ENCODE measurements at places on chromosomes 7 and 10. TPM values are rescaled to one million over a fixed set of nuclear protein-coding genes. Genes with fewer than 3 reads are reported as not detected.

DNA sequence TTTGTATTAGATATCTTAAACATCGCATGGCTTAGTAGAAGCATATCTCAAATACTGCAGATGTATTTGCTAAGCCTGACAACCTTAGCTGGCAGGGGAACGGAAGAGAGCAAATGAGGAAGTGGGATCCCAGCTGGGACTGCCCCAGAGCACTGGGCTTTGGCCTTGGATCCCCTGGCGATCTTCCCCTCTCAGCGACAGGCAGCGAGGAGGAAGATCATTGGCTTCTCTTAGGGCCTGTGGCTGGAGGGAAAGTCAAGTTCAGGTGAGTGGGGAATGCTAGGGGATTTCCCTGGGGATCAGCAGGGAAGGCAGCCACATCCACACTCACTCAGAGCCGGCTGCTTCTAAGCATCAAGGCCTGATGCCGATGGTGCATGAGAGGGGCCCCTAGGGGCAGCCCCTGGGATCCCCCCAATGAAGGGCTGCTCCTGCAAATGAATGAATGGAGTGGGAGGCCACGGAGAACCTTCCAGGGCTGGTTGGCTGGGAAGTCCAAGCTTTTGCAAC, 42.0 kb downstream of the LYZL2 start:
- DNase-seq = no peak

GRCh38 chr7:74429153-74429747, 24.5 kb upstream of the GTF2IRD1 start:
- no peak for DNase-seq

GRCh38 chr10:115171392-115171960, 78.3 kb downstream of the ATRNL1 start:
- DNase-seq = no peak

DNA sequence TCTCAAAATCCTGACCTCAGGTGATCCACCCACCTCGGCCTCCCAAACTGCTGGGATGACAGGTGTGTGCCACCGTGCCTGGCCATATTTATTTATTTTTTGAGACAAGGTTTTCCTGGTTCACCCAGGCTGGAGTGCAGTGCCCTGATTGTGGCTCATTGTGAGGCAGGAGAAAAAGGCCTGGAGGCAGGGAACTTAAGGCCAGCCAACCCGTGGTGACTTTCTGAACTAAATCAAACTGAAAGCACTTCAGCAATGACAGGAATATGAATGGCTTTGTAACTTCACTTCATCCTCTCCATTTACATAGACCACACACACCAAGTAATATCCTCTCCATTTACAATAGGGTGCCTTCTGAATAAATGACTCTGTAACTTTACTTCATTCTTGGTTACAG, 124.4 kb downstream of the CCDC3 start:
- DNase-seq = no peak

DNA sequence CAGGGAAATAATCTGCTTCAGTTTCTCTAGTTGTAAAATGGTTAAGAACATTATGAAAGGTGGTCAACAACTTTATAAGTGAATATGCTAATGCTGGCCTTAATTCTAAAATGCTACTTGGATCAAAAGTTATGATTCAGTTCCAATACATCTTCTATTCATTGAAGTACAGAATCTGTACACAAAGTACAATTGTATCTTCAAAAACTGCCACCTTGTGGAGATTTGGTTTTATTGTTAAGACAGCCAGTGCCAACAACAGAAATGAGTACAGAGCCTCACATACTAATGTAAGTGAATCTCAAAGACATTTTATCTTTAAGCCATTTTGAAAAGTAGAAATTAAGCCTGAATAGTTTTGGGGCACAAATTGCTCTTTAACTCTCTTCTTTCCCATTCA, 194.0 kb downstream of the CFTR start:
- no peak for DNase-seq

The EGR2 gene
- 0.68 TPM for polyA plus RNA-seq

GRCh38 chr10:127953876-127954275, 47.0 kb downstream of the PTPRE start:
- DNase-seq = no peak

The ACSM6 gene
- 0.87 TPM for polyA plus RNA-seq

- DNase-seq = no peak
Observed at GRCh38 chr10:34374356-34375045, 440.6 kb downstream of the PARD3 start.

- DNase-seq = no peak
Observed at GRCh38 chr7:24440892-24441291, 132.4 kb upstream of the PALS2 start.

The EPO gene
- polyA plus RNA-seq = 1.8 TPM

The NEURL1 gene
- polyA plus RNA-seq = 36.3 TPM

DNA sequence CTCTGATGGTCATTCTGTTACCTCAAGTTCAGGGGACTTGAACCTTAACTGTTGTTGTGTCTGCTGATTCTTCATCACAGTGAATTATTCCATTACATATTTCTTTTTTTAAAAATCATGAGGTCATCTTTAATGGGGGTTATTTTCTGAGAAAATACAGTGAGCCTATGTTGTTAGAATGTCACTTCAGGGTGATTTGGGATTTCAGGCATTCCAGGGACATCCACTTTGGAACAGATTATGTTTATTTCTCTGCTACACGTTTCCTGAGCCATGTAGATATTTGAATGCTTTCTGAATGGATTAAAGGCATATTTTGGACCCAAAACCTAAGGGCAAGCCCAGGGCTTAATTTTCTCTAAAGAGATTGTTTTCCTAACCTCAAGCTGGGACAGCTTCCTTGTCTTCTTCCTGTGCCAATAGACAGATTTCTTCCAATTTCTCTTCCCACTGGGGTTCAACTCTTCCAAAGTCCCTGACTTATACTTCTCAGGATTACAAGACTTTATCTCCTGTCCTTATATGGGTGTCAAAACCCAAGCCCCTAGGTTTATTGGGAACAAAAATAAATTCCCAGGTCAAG, 271.7 kb downstream of the ARHGAP12 start:
- no peak for DNase-seq

The LAMB4 gene
- polyA plus RNA-seq = 0.72 TPM

The CDK13 gene
- 22.0 TPM for polyA plus RNA-seq

All from pancreas (tissue), 10 donors.